Vagina (tissue), 2 donors: ENCODE measurements at places on chromosomes 12 and 14. TPM values are rescaled to one million over a fixed set of nuclear protein-coding genes. Genes with fewer than 3 reads are reported as not detected.

The CKB gene
- total RNA-seq = 179 TPM

The ARID4A gene
- total RNA-seq = 20.6 TPM

The TMEM116 gene
- 11.5 TPM for total RNA-seq

The NXPH4 gene
- total RNA-seq = 3.2 TPM

The POTEG gene
- not detected for total RNA-seq

The CATSPERB gene
- total RNA-seq = 5.2 TPM

The WNT5B gene
- total RNA-seq = 7.6 TPM

The TRPV4 gene
- total RNA-seq = 5.6 TPM

The LRR1 gene
- total RNA-seq = 3.7 TPM

The ATL1 gene
- 6.9 TPM for total RNA-seq

The RNF212B gene
- not detected for total RNA-seq

The GLS2 gene
- total RNA-seq = 5.2 TPM

The GDF11 gene
- 7.6 TPM for total RNA-seq

- no peaks in the 10 kb centered on the region for H3K36me3 ChIP-seq
- H3K4me1 ChIP-seq = no peaks in the 10 kb centered on the region
- no peak overlapping the region for H3K4me3 ChIP-seq
- H3K27me3 ChIP-seq = no peaks in the 10 kb centered on the region
- DNase-seq = no peak
Measured at GRCh38 chr14:36020120-36021029, 156.1 kb downstream of the PTCSC3 start.

DNA sequence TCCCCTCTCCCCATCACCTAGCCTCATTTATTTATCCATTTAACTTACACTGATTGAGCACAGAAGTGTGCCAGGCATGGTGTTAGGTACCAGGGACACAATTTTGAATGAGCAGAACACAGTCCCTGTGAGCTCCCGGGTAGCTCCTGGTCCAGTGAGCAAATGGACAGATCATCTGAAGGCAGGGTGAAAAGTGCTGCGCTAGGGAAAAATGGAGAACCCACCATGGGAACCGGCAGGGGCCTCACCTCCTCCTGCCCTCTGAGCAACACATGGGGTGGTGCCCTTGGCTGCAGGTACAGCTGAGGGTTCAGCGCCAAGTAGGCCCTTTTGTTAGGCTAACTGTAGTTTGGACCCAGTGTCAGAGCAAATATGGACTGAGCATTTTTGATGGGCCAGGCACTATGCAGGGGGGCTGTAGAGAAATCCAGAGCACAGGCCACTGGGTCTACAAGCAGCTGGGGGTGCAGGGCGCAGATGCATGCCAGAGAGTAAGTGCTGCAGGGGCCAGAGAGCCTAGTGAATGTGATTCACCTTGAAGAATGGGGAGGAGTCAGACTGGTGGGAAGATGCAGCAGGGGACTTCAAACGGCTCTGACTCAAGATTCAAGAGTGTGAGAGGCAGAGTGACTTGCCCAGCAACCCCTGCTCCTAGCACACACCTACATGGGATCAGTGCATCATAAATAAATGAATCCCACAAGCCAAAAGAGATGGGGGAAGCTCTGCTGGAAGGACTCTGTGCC is 28.2 kb downstream of the LTBP2 start:
- no peak for DNase-seq
- H3K4me1 ChIP-seq = peaks cover 58% of the 10 kb centered on the region
- H3K36me3 ChIP-seq = no peaks in the 10 kb centered on the region
- peak overlapping the region; percentile 47 for H3K27ac ChIP-seq
- H3K4me3 ChIP-seq = no peak overlapping the region

DNA sequence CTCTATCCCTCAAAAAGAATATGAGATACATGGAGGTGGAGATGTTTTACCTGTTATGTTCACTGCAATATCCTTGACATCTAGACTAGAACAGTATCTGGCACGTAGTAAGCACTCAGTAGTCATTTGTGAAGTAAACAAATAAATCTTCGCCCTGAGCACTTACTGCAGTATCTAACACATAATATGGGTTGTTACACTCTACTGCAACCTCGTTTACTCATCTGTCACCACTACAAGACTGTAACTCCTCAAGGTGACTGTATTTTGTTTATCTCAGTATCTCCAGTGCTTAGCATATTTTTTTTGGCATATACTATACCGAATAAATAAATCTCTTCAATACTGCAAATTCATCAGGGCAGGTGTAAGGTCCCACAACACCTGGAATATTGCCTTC is 66.1 kb downstream of the WASHC3 start:
- no peaks in the 10 kb centered on the region for H3K36me3 ChIP-seq
- DNase-seq = no peak
- H3K27ac ChIP-seq = no peak overlapping the region
- no peaks in the 10 kb centered on the region for H3K27me3 ChIP-seq
- H3K4me1 ChIP-seq = no peaks in the 10 kb centered on the region

DNA sequence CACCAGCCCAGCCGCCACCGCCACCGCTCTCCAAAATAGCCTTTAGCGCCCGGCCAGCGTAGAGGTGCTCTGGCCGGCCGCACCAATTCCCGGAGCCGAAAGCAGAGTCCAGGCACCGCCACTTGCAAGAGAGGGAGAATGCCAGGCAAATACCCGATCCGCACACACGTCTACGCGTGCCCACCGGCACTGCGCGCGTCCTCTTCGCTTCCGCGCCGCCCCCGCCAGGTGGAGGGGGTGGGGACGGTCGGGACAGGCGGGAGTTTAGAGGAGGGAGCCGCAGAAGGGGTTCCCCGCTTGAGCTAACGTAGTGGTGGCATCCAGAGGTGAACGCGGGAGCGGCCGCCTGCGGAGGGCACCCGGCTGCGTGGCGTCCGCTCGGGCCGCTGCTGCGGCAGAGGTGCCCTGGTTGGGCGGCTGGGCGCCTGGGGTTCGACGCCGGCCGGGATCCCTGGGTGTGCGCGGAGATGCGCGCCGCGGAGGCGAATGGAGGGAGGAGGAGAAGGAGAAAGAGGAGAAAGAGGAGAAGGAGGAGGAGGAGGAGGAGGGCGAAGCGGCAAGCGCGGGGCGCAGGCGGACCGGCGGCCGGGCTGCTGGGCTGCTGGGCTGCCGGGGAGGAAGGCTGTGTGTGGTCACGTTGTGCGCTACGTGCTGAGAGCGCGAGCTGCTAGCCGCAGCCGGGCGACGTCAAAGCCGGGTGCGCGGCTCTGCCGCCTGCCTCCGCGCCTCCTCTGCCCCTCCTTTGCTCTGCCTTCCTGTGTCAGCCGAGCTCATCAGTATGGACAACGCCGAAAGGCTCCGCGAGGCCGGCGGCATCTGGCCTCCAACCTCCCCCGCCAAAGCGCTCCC is at the start of gene MDGA2:
MDGA2 (minus strand) TSS at position 140 of the 849 bp plus-strand sequence.
- peaks cover 8% of the 10 kb centered on the region for H3K4me1 ChIP-seq
- peak within 1 kb of the TSS; percentile 24 for H3K4me3 ChIP-seq
- no peak within 1 kb of the TSS for H3K27ac ChIP-seq
- H3K27me3 ChIP-seq = no peaks in the 10 kb centered on the region
- H3K36me3 ChIP-seq = no peaks in the 10 kb centered on the region

- no peaks in the 10 kb centered on the region for H3K27me3 ChIP-seq
- no peaks in the 10 kb centered on the region for H3K36me3 ChIP-seq
- no peak for DNase-seq
- no peak overlapping the region for H3K4me3 ChIP-seq
- H3K27ac ChIP-seq = peak overlapping the region; percentile 39
Measured at GRCh38 chr14:52080808-52081755, 12.2 kb upstream of the NID2 start.

- no peaks in the 10 kb centered on the region for H3K36me3 ChIP-seq
- H3K27ac ChIP-seq = no peak overlapping the region
- no peak for DNase-seq
- H3K4me1 ChIP-seq = no peaks in the 10 kb centered on the region
- H3K4me3 ChIP-seq = no peak overlapping the region
Measured at GRCh38 chr14:54387328-54387727, 9.5 kb upstream of the CDKN3 start.

- H3K27ac ChIP-seq = no peak overlapping the region
- H3K27me3 ChIP-seq = no peaks in the 10 kb centered on the region
- no peak overlapping the region for H3K4me3 ChIP-seq
Measured at GRCh38 chr12:103865151-103865730, 24.2 kb upstream of the NT5DC3 start.

GRCh38 chr12:34244608-34245007 is 222.3 kb downstream of the ALG10 start:
- no peak overlapping the region for H3K27ac ChIP-seq
- H3K4me3 ChIP-seq = no peak overlapping the region
- H3K4me1 ChIP-seq = no peaks in the 10 kb centered on the region
- H3K36me3 ChIP-seq = no peaks in the 10 kb centered on the region
- DNase-seq = no peak

GRCh38 chr14:76940021-76940760 is 88.3 kb downstream of the IRF2BPL start:
- no peaks in the 10 kb centered on the region for H3K27me3 ChIP-seq
- no peaks in the 10 kb centered on the region for H3K36me3 ChIP-seq
- H3K27ac ChIP-seq = no peak overlapping the region
- no peak for DNase-seq

- no peaks in the 10 kb centered on the region for H3K36me3 ChIP-seq
- no peak overlapping the region for H3K4me3 ChIP-seq
- no peak for DNase-seq
- H3K27ac ChIP-seq = no peak overlapping the region
- peaks cover 35% of the 10 kb centered on the region for H3K4me1 ChIP-seq
Measured at GRCh38 chr12:75709503-75709902, 198.1 kb upstream of the KRR1 start.

GRCh38 chr12:4240161-4240783 is 33.3 kb upstream of the CCND2 start:
- H3K4me1 ChIP-seq = no peaks in the 10 kb centered on the region
- H3K4me3 ChIP-seq = no peak overlapping the region
- no peaks in the 10 kb centered on the region for H3K27me3 ChIP-seq
- H3K36me3 ChIP-seq = no peaks in the 10 kb centered on the region
- no peak for DNase-seq

- H3K4me1 ChIP-seq = peaks cover 74% of the 10 kb centered on the region
- peak overlapping the region; percentile 85 for H3K27ac ChIP-seq
- no peaks in the 10 kb centered on the region for H3K36me3 ChIP-seq
- no peaks in the 10 kb centered on the region for H3K27me3 ChIP-seq
- no peak overlapping the region for H3K4me3 ChIP-seq
Measured at GRCh38 chr14:61562321-61563161, 132.8 kb upstream of the HIF1A start.

DNA sequence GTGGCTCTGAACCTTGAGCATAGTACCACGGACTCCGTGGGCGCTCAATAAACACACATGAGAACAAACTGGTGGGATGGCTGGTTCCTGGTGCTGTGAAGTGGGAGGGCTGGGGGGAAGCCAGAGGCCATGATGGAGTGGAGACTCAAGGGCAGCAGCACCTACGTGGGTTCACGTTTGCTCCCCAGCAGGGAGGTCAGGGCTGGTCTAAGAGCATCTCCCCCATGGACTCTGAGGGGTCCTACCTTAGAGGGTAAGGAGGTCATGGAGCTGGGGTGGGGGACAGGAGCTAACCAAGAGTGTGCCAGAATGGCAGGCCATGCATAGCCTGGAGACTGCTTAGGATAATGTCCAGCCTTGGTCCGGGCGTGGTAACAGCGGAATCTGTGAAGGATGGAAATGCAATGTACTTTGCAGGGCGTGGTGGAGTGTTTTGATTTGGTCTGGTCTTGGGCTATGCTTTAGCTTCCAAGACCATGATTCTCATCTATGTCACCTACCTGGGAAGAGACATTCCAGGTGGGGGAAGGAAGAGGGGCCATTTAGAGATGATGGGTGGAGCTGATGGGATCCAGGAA is 103.0 kb downstream of the PRMT8 start:
- no peak overlapping the region for H3K4me3 ChIP-seq
- DNase-seq = no peak
- no peaks in the 10 kb centered on the region for H3K27me3 ChIP-seq
- H3K27ac ChIP-seq = no peak overlapping the region
- H3K36me3 ChIP-seq = no peaks in the 10 kb centered on the region

- H3K27ac ChIP-seq = no peak overlapping the region
- DNase-seq = no peak
- no peaks in the 10 kb centered on the region for H3K27me3 ChIP-seq
- H3K4me1 ChIP-seq = peaks cover 34% of the 10 kb centered on the region
- H3K4me3 ChIP-seq = no peak overlapping the region
- H3K36me3 ChIP-seq = no peaks in the 10 kb centered on the region
Measured at GRCh38 chr14:56135001-56135400, 16.8 kb downstream of the PELI2 start.

- no peak overlapping the region for H3K27ac ChIP-seq
- DNase-seq = no peak
- no peaks in the 10 kb centered on the region for H3K4me1 ChIP-seq
Measured at GRCh38 chr14:47710581-47710980, 35.2 kb upstream of the MDGA2 start.

GRCh38 chr14:69317102-69317755 is 57.3 kb downstream of the GALNT16 start:
- no peaks in the 10 kb centered on the region for H3K27me3 ChIP-seq
- DNase-seq = peak; percentile 92
- peak overlapping the region; percentile 78 for H3K27ac ChIP-seq
- no peaks in the 10 kb centered on the region for H3K36me3 ChIP-seq

- peaks cover 15% of the 10 kb centered on the region for H3K4me1 ChIP-seq
- no peak overlapping the region for H3K4me3 ChIP-seq
- H3K36me3 ChIP-seq = no peaks in the 10 kb centered on the region
- no peak overlapping the region for H3K27ac ChIP-seq
- no peak for DNase-seq
- H3K27me3 ChIP-seq = no peaks in the 10 kb centered on the region
Measured at GRCh38 chr14:64566651-64567122, 16.9 kb downstream of the PPP1R36 start.

- peak overlapping the region; percentile 93 for H3K27ac ChIP-seq
- H3K36me3 ChIP-seq = no peaks in the 10 kb centered on the region
- no peaks in the 10 kb centered on the region for H3K27me3 ChIP-seq
- peaks cover 47% of the 10 kb centered on the region for H3K4me1 ChIP-seq
- H3K4me3 ChIP-seq = no peak overlapping the region
Measured at GRCh38 chr14:92653162-92653651, 95.2 kb downstream of the LGMN start.

GRCh38 chr14:32350020-32350419 is 20.9 kb downstream of the AKAP6 start:
- H3K27me3 ChIP-seq = no peaks in the 10 kb centered on the region
- no peak overlapping the region for H3K4me3 ChIP-seq
- DNase-seq = no peak
- no peaks in the 10 kb centered on the region for H3K36me3 ChIP-seq
- no peaks in the 10 kb centered on the region for H3K4me1 ChIP-seq
- H3K27ac ChIP-seq = no peak overlapping the region

GRCh38 chr14:99179506-99179905 is 92.5 kb downstream of the BCL11B start:
- DNase-seq = no peak
- H3K4me1 ChIP-seq = peaks cover 20% of the 10 kb centered on the region
- H3K36me3 ChIP-seq = no peaks in the 10 kb centered on the region
- H3K4me3 ChIP-seq = no peak overlapping the region
- H3K27ac ChIP-seq = no peak overlapping the region

- peaks cover 51% of the 10 kb centered on the region for H3K4me1 ChIP-seq
- H3K36me3 ChIP-seq = no peaks in the 10 kb centered on the region
- no peaks in the 10 kb centered on the region for H3K27me3 ChIP-seq
- H3K27ac ChIP-seq = peak overlapping the region; percentile 85
Measured at GRCh38 chr14:100305324-100306100, 732 bp downstream of the SLC25A29 start.
